ENCODE measurements at places on chromosomes 13 and 19. TPM values are rescaled to one million over a fixed set of nuclear protein-coding genes. Genes with fewer than 3 reads are reported as not detected.

The LILRA2 gene
- not detected for total RNA-seq

The HIPK4 gene
- total RNA-seq, result not detected

The CDX2 gene
- total RNA-seq, result not detected

The ADGRE3 gene
- total RNA-seq, result not detected

The CEACAM1 gene
- 1.1 TPM for total RNA-seq

The KLC3 gene
- 1.2 TPM for total RNA-seq

The TNFSF9 gene
- total RNA-seq, result 2.4 TPM

The AXL gene
- 156 TPM for total RNA-seq

The CYP2A7 gene
- total RNA-seq, result not detected

The OVOL3 gene
- not detected for total RNA-seq

The CEACAM16 gene
- total RNA-seq, result 0.14 TPM

DNA sequence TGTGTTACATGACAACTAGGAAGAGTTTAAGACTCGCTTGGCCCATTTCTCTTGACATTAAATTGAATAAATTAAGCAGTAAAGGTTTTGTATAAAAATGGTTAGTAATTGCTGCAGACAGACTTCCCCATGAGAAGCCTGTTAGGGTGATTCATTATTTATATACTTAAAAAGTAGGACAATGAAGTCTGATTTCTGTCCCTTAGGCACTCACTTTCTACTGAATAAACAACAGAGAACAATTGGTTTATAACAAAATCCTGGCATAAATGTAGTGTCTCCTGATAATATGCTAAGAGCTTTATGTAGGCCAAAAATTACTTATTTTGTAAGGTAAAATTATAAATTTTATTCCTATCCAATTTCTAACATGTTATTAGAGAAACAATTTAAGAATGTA lies 2138.5 kb upstream of the PCDH20 start:
- DNase-seq, result no peak

DNA sequence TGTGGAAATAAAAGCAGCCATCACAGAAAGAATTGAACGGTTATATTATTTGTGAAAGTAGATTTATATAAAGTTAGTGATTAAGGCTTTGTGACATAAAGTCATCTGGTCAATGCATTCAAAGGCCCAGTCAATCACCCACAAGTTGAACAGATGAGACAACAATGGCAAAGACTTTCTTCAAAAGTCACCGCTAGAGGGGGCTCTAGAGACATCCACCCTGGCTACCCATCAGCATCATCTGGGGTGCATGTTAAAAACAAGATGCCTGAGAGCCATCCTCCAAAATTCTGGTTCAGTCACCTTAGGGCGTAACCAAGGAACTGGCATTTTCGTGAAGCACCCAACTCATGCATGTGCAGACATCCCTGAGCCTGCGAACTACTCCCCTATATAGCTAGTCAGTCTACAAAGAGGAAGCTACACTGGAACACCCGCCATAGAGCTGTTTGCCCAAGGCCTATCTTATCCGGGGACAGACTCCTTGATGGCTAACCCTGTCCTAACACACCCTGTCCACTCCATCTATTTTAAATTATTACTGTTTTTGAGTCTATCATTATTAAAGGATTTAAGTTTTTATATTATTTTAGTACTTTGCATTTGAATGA lies 970.5 kb downstream of the UQCRFS1 start:
- no peak for DNase-seq

- no peak for DNase-seq
Observed at GRCh38 chr13:25699600-25699999, 327.8 kb downstream of the ATP8A2 start.

GRCh38 chr13:31686670-31687425 lies 52.5 kb upstream of the RXFP2 start:
- no peak for DNase-seq

DNA sequence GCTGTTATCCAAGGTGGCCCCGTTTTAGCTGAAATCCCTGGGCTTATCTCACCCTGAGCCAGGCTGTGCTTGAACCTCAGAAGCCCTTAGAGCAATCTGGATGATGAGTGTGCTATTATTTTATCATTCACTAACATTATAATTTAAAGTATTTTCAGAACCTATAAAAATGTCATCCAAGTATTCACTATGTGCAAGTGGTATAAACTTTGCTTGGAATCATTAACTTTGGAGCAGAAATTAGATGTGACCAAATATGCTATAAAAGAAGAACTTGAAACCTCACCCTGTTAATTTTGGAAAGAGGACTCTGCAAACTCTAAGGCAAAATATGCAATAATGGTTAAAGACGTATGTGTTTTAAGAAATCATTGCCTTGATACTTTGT lies 147.5 kb downstream of the USP12 start:
- DNase-seq, result no peak

- no peak for DNase-seq
Observed at GRCh38 chr19:40441719-40442253, 2.3 kb downstream of the SERTAD3 start.

GRCh38 chr13:80465321-80465720 lies 124.4 kb upstream of the SPRY2 start:
- DNase-seq, result no peak

- DNase-seq, result no peak
Observed at GRCh38 chr19:18948976-18949356, 7.9 kb upstream of the HOMER3 start.

DNA sequence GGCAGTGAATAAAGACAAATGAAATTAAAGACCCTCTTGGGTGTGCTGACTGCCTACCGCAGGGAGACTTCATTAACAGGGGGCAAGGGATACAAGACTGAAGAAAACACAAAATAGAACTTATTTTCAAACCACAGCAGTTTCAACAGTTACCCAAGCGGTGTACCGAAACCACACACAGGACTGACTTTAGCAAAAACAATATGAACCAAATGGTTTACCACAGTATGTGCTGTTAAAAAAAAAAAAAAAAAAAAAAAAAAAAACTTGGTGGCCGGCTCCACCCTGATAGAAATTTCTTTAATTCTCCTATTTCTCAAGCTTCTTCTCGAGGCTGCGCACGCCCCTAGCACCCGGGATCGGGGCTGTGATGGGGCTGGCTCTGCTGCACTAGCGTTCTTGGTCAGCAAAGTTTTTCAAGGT lies 42.6 kb downstream of the KLF2 start:
- no peak for DNase-seq

- no peak for DNase-seq
Observed at GRCh38 chr19:19750842-19751790, 18.2 kb upstream of the ZNF14 start.

DNA sequence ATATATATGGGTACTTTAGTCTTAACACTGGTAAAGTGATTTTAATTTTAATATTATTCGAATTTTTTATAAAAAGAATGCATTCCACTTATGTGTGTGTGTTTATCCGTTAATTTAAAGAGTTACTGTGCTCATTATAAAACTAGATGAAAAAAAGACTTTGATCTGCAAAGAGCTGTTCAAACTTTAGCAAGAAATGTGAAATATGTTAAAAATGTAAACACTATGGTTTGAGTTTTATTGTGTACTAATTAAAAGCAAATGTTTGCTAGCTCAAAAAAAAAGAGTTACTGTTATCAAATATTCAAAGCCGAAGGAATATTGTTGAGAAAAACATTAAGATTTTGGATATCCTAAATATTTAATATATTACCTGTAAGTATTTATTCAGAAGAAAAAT lies 34.5 kb downstream of the UFM1 start:
- no peak for DNase-seq

GRCh38 chr13:109241160-109241559 lies 545.2 kb downstream of the IRS2 start:
- peak; percentile 54 for DNase-seq

DNA sequence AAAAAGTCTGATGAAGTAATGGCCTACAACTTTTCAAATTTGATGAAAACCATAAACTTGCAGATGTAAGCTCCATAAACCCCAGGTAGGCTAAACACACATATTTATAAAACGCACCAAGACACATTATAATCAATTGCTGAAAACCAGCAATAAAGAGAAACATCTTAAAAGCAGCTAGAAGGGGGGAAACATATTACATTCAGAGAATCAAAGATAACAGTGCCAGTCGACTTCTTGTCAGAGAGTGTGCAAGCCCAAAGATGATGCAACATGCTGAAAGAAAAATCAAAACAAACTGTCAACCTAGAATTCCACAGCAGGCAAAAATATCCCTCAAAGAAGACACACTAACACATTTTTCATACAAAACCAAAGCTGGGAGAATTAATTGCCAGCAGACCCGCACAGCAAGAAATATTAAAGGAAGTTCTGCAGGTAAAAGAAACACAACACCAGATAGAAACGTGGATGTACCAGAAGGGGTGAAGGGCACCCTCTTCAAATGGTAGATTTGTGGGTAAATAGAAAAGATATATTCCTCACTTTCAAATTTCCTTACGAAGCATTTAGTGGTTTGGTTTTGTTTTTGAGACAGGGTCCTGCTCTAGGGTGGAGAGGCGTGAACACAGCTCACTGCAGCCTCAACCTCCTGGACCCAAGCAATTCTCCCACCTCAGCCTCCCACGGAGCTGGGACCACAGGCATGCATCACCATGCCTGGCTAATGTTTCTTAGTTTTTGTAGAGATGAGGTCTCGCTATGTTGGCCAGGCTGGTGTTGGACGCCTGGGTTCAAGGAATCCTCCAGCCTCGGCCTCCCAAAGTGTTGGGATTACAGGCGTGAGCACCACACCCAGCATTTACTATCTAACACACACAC lies 16.5 kb upstream of the ATP1A3 start:
- no peak for DNase-seq

DNA sequence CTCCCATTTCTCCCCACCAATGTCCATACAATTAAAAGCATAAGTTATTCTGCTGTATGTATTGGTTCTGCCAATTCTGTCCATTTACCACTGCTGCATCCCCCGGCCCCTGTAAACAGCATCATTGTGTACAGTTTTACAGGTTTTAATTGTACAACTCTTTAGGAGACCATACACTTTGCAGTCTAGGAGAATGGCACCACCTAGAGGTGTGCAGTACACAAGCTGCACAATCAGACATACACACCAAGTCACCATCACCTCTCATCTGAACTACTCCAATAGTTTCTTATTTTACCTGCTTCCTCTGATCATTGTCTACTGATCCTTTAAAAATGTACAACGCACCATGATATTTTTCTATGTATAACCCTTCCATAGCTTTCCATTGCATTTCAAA lies 855.9 kb upstream of the KLHL1 start:
- DNase-seq, result no peak

DNA sequence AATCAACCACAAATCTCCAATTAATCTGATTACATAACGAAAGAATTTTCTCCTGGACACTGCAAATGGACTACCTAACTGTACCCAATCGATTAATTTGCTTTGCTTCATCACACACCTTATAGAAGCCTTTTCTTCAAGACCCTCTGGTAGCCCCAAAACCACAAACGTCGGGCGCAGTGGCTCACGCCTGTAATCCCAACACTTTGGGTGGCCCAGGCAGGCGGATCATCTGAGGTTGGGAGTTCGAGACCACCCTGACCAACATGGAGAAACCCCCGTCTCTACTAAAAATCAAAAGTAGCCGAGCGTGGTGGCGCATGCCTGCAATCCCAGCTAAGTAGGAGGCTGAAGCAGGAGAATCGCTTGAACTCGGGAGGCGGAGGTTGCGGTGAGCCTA lies 42.9 kb upstream of the ZNF429 start:
- DNase-seq, result no peak

DNA sequence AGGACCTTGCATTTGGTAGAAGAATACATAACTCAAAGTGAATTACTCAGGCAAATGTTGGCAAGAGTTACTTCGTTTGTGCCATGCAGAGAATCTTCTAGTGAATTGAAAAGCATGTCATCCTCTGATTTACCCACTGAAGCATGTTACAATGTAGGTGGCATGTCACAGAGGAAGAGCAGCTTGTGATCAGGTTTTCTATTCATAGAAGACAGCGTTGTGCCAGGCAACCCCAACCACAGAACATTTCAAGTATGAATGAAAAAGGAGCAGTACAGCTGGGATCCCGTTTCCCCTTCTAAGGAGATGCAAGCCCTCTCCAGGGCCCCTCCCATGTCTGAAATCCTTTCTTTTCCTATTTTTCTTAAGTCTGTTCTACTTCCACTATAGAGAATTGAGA lies 6.0 kb upstream of the KATNAL1 start:
- DNase-seq, result peak; percentile 12

DNA sequence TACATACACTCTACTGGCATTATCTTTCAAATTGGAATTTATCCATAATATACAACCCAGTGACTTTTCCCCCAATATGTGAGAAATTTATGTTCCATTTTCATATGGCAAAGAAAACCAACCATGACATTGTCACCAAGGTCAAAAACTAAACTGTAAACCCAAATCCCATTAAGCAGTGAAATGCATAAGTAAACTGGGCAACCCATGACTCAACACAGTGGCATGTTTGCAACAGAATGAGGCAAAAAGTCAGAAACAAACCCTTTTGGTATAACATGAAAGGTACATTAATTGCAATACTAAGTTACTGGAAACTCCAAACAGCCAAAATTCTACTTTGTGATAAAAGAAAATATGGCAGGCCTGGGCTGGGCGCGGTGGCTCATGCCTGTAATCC lies 4.9 kb downstream of the ZNF878 start:
- no peak for DNase-seq

DNA sequence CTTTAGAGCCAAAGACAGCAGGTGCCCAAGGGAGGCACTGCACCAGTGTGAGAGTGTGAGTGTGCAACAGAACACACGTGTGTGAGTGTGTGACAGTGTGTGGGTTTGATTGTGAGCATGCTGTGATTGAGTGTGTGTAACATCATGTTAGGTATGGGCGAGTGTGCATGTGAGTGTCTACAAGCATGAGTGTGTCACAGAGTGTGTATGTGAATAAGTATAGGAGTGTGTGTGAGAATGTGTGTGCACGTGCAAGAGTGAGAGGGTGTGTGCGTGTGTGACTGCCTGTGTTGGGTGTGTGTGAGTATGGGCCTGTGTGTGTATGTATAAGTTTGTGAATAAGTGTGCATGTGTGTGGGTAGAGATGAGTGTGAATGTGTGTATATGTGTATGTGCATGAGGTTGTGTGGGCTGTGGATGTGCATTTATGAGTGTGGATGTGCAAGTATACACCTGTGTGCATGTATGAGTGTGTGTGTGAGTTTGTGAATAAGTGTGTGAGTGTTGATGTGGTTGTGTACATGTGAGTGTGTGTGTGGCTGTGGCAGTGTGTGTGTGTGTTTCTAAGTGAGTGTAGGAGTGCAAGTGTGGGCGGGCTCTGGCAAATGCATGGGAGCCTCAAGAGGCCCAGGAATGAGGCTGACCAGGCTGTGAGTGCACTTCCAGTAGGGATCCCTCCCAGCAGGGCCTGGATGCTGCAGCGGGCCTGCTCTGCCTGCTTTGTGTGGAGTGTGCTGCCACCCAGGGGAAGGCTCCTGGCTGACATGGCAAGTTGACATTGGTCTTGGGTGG lies 198.4 kb downstream of the COL4A1 start:
- DNase-seq, result peak; percentile 78

Data from astrocyte (in vitro differentiated cells and primary cell).